ENCODE measurements at places on chromosomes 12 and 14.
A peak's percentile ranks its signal among the peaks of the same experiment; 100 is the strongest.

DNA sequence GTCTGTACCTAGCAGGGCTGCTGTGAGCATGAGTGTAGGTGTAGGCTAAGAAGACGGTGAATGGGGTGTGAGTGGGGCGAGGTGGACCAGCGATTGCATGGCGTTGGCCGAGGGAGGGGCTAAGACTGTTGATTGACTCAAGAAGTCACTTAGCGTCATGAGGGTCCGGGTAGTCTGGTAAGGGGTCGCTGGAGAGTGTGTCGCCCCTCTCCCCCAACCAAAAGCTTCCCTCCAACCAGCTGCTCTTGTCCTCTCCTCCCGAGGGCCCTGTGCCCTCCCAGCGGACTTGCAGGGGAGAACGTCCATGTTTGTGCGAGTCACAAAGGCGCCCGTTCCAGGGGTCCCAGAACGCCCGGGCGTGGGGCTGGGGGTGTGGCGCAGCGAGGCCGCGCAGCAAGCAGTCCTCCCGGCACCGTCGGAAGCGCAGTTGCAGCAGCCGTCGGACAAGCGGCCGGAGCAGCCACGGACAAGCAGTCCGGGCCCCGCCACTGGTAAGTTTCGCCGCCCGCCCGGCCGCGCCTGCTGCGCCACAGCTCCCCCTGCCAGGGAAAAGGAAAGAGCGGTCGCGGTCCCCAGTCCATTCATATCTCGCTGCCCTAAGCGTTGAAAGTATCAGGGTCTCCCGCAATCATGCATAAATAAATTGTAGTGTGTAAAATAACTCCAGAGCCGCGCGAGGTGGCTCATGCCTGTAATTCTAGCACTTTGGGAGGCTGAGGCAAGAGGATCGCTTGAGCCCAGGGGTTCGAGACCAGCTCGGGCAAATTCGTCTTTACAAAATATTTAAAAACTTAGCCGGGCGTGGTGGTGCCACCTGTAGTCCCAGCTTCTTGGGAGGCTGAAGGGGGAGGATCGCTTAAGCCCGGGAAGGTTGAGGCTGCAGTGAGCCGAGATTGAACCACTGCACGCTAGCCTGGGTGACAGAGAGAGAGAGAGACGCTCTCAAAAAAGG, at the start of gene CCDC63:
Gene CCDC63 (plus strand): TSS at position 373 of the 952 bp plus-strand sequence. CDS start 5,968 bp downstream, outside the sequence.
- peak; percentile 82 for DNase-seq

DNA sequence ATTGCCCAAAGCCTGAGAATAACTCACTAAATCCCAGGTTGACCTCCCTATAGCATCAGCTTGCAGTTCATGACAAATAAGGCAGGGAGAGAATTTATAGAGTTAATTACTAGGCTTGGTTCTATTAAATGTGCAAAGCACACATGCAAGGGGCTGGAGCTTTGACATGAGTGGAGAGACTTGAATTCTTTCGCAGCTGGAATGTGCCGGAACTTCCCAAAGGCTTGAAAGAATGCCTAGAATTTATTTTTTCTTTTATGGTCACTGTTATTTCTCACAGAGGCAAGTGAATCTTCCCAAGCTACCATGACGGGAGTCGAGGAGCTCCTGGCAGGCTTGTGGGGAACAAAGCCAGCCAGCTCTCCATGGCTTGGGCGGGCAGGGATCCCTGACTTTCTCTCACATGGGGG, 95.5 kb upstream of the USP44 start:
- DNase-seq, result no peak

- no peak for DNase-seq
These were observed 5.8 kb downstream of the IGF1 start for GRCh38 chr12:102474438-102475064.

GRCh38 chr12:119546340-119546739, 47.2 kb upstream of the TMEM233 start:
- no peak for DNase-seq

- DNase-seq, result no peak
These were observed 332.6 kb downstream of the NOVA1 start for GRCh38 chr14:26265170-26265685.

DNA sequence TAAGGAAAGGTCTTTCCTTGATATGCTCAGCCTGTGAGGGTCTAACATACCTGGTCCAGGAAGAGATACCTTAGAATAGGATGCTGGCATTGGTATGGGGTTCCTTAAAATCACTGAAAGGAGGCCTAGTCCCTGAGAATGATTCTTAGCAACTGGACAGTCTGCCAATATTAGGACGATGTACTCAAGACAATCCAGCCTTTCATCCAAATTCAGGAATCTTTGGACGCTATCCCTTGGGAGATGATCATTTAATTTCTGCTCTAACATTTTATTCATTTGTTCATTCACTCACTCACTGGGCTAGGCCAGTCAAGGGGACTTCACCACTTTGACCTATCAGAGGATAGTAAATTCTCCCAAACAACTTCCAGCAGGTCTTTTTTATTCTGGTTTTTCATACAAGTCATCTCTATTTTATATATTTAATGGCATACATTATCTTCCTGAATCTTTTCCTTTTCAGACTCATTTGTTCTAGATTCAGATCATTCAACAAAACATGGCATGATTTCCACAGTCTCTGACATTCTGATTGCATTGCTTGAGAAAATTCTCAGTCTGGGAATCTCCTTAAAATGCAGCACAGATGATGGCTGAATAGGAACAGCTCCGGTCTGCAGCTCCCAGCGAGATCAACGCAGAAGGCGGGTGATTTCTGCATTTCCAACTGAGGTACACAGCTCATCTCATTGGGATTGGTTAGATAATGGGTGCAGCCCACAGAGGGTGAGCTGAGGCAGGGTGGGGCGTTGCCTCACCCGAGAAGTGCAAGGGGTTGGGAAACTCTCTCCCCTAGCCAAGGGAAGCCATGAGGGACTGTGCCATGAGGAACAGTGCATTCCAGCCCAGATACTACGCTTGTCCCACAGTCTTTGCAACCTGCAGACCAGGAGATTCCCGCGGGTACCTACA, 118.0 kb upstream of the PRICKLE1 start:
- no peak for DNase-seq

- DNase-seq, result peak; percentile 35
These were observed 10.9 kb downstream of the ZNF664 start for GRCh38 chr12:123983822-123984485.

DNA sequence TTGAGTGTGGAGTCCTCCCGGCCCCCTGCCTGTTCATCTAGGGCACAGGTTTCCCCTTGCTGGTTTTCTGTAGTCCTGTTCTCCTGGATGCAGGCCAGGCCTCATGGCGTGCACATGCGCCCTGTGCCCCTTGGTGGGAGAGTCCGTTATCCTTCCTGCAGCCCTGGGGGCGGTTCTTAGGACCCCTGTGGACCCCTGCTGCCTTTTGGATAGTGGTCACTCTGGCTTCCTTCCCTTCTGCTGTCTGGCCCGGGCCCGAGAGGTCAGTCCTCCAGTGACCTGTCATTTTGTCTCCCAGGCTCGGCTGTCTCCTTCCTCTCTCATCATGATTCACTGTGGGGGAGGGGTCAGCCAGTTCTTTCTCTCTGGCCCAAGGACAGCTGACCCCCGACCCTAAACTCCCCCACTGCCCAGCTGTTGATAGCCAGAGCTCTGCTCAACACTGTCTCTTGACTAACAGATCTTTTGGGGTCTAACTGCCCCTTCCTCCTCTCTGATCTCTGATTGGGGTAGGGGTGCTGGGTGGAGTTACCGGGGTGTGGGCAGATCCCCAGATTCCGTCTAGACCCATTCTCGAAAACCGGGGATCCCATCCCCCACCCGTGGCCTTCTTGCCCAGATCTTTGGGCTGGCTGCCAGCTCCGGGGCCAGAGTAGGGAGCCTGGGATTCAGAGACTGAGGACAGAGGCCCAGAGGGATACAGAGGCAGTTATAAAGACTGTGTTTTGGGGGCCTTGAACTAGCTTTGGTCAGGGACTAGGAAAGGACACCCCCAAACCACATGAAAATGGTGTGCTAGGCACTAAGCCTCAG, 7.0 kb downstream of the CCND2 start:
- DNase-seq, result no peak
